ENCODE measurements at places on chromosomes 3 and 15.

GRCh38 chr3:29978036-29978435 lies 628.4 kb upstream of the TGFBR2 start:
- DNase-seq, result no peak

GRCh38 chr3:140316466-140316865 lies 361.4 kb upstream of the TRIM42 start:
- DNase-seq, result no peak

GRCh38 chr3:9061634-9062033 lies 98.4 kb upstream of the RAD18 start:
- no peak for DNase-seq

DNA sequence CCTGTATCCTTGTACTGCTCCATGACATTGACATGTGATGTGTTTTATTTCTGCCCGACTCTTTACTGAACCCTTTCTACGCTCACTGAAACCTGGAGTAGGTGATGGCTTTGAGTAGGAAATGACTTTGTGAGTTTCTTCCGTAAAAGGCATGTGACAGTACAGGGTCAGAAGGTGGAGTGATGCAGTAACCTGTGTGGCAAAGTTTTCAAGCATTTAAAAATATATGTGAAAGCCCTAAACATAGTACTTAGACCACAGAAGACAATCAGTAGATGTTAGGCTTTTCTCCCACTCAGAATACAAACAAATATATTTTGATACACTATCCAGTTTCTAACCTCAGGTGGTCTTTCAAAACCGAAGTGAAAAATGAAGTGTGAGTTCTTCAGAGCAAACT lies 31.3 kb upstream of the SACM1L start:
- DNase-seq, result no peak

- DNase-seq, result no peak
These were observed 1.0 kb upstream of the IFRD2 start for GRCh38 chr3:50293079-50293801.

DNA sequence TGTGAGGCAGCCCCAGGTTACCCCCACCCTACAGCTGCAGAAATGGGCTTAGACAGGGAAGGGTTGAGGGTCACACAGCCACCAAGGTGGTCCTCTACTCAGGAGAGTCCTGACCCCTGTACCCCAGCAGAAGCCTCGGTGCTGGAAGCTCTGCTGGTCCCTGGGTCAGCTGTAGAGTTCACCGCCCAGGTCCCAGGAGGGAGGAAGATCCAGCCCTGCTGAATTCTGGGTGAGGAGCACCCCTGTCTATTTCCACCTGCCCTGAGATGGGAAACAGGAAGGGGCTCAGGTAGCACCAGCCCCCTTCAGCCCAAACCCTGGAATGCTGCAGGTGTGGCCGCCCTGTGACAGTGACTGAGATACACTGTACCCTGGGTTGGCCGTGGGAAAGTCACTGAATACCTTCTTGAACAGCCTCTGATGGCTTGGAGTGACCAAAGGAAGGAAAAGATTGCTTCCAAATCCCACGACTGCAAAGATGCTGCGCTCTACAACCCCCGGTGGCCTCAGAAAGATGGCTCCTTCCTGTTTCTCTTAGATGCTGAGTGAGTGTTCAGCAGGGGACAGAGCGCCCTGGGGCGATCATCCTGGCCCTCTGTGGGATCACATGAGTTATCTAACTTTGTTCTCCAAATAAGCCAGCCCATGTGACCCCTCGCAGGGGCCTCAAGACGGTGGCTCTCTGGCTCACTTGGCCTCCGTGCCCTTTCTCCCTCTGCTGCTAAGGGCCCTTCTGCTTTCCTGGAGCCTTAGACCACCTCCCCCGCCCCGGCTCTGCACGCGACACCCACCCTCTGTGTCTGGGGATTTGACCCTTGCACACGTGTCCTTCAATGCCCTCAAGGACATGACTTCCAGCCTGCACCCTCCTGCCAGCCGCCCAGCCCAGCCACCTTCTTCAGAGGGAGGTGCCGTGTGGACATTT lies 141.9 kb downstream of the NSMCE3 start:
- no peak for DNase-seq

- no peak for DNase-seq
These were observed 446.0 kb downstream of the GRM7 start for GRCh38 chr3:7306901-7307300.
